Putamen (tissue), 1 donor: ENCODE measurements at places on chromosomes 7 and 10.

DNA sequence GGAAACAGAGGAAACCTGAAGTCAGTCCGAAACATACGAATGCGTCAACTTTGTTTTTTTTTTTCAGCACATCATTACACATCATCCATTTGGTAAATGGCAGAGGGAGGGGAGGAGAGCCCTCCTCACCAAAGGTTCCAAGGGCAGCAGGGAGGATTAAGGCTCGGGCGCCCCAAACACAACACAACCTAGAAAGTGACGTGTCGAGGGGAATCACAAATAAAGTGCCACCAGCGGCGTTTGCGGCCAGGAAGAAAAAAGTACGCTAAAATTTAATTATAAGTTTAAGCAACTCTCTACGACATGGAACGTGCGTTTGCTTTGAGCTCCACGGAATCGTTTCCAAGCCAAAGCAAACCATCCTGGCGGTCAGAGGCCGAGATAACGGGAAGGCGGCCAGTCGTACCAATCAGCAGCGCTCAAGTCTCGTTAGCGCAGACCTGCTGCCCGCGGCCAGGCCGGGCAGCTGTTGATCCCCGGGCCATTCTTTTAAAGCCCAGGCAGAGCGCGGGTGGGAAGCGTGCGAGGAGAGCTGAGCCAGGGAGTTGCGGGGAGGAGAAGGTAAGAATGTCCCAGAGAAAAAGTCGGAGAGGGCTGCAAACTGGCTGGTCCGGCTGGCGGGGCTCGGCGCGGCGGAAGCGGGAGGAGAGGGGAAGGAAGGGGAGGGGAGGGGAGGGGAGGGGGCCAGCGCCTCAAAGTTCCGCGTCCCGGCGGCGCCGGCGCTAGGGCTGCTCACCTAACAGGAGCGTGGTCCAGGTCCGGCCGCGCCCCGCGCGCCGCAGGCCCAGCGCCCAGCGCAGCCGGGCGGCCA is 719 bp downstream of the DPY19L1 start:
- DNase-seq: peak; percentile 39

GRCh38 chr7:88309819-88310218 is 3.1 kb upstream of the STEAP4 start:
- DNase-seq: no peak

DNA sequence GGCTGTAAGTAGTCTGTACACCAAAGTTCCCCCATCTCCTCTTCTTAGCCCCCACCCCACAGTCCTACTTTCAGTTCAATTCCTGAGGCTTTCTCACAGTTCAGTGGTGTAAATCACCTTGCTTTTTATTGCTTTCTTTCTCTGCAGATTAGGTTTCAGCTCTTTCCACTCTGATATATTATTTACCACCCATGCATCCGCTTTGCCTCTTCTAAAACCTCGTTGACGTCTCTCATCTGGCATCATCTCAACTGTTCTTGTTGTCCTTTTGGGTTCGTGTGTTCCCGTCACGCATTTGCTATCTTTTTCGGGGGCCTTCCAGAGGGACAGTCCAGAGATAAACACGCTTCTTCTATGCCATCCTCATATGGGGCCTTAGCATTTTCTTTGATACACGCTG is 597.9 kb upstream of the DPP6 start:
- DNase-seq: no peak

- DNase-seq: no peak
These were observed 122.7 kb downstream of the GPR158 start for GRCh38 chr10:25297466-25297865.

DNA sequence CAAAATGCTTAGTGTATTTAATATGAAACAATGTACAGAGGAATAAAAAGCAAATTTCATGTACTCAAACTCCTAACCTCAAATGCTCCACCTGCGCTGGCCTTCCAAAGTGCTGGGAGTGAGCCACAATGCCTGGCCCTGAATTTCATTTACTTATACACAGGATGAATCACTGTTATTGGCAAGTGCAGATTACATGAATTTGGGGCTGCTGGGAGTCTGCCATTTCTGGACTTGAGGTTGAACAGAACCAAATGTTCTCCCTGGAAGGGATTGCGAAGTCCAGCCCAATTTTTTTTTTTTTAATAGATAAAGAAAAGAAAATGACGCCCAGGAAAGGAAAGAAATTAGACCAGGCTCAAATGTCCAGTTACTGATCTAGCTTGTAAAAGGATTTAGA is 6.8 kb upstream of the CSTF2T start:
- DNase-seq: no peak

DNA sequence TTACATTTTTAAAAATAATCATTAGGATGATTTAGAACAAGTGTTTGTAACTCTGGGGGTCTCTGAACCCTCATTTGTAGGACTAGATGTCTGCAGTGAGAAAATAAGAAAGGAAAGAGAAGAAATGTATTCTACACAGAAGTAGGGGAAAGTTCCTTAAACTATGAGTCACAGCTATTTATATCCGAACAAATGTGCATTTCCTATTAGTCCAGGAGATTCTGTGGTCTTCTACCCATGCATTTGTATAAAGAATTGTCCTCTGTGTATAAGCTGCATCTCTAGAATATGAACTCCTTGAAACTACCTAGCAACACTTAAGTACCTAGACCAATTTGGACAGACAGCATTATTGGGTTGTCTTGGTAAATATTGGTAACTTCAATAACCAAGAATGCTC is 15.9 kb upstream of the CD36 start:
- DNase-seq: no peak

DNA sequence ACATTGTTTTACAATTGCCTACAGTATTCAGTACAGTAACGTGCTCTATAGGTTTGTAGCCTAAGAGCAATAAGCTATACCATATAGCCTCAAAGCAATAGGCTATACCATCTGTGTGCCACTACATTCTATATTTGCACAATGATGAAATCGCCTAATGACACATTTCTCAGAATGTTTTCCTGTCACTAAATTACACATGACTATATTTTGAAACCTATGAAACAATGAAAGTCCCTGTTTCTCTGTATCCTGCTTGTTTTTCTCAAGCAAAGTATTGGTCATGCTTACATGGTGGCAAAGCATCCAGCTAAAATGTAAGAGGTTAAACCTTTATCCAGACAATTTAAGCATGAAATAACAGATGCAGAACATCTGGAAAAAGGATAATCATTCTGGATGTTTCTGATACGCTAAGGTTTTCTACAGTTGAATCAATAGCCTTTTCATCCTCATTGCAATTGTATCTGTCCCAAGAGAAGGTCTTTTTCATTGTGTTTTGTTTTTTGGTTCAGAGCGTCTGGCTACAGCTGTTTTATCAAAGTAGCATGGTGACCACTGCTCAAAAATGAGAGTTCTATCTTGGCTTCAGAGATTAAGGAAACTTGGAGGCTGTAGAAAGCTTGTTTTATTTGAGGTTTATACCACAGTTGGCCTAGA is 81.7 kb downstream of the CSTF2T start:
- no peak for DNase-seq

DNA sequence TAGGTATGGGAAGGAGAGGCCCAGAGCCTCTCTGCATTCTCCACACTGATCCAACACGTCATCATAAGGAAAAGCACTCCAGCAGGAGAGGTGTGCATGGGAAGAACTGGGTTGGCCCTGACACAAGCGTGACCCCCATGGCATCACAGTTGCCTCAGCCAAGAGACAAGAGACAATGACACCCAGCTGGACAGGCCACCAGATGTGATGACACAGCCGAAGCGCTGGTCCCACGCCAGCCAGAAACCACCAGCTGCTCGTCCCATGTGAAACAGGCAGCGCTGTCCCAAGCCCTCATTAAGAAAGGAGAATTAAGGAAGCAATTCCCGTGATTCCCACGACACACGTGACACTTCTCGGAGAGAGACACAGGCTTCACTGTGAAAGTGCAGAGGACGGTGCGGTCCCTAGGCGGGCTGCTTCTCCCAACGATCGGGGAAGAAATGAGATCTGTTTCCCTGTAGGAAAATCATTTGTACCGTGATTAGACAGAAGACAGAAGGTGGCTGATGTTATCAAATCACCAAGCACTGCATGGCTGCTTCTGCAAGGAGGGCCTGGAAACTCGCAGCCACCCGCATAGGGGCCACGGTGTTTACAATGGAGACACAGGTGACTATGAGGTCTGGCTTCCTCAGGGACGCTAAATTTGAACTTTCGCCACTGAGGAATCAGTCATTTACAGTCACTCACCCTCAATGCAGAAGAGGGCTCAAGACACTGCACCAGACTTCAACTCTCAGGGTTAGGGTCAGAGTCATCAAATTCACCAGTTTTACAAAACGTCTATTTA is 74.5 kb downstream of the DIP2C start:
- peak; percentile 93 for DNase-seq

DNA sequence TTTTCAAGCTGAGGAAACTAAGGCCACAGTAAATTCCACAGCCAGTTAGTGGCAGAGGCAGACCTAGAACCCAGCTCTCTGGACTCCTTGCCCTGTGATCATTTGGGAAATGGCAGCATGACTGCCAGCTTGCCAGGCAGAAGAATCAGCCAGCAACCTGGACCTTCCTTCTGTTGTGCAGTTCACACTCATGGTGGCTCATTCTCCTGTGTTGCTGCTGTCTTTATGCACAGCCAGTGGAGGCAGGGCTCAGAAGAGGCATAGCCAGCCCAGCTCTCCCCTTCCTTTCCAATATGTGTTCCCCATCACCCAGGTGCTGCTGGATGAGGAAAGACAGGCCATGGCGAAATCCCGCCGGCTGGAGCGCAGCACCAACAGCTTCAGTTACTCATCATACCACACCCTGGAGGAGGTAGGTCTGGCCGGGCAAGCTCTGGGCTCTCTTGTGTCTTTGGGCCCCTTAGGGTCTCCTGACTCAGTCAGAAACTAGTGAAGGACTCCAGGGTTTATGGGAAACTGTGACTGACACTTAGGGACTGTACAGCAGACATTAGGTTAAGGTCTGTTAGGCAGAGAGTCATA is 14.8 kb downstream of the CPA5 start:
- DNase-seq: no peak

GRCh38 chr10:24899571-24899970 is 52.8 kb downstream of the PRTFDC1 start:
- DNase-seq: no peak

GRCh38 chr10:100724531-100725027 is 20.8 kb upstream of the PAX2 start:
- no peak for DNase-seq

GRCh38 chr7:114957444-114957843 is 35.5 kb downstream of the MDFIC start:
- no peak for DNase-seq

- no peak for DNase-seq
These were observed 34.8 kb downstream of the TFPI2 start for GRCh38 chr7:93855797-93856196.

GRCh38 chr10:133359972-133360610 is 2.3 kb upstream of the FUOM start:
- DNase-seq: no peak

DNA sequence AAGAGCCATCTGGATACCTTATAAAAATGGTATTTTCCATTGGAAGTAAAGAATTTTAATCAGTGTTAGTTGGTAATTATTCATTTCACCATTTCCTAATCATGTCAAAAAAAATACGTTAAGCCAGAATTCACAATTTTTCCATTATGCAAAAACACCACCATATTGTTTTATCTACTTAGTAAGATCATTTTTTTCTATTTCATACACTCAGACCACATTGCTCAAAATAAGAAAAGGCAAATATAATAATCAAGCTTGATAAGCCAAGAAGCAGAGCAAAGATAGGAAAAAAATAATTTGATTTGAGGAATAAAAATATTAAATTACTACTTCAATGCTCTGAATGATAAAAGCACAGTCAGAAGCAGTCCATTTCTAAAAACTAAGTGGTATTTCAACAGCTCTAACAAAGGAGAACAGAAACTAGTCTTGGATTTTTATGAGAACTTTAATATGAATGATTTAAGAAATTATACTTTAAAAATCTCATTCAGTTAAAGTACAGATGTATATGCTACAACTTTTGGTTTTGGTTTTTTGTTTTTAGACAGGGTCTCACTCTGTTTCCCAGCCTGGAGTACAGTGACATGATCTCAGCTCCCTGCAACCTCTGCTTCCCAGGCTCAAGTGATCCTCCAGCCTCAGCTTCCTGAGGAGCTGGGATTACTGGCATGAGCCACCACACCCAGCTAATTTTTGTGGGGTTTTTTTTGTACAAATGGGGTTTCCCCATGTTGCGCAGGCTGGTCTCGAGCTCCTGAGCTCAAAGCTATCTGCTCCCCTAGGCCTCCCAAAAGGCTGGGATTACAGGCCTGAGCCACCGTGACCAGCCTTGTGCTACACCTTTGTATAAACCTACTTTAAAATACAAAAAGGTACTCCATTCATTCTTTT is 46.6 kb downstream of the LRRN3 start:
- no peak for DNase-seq

DNA sequence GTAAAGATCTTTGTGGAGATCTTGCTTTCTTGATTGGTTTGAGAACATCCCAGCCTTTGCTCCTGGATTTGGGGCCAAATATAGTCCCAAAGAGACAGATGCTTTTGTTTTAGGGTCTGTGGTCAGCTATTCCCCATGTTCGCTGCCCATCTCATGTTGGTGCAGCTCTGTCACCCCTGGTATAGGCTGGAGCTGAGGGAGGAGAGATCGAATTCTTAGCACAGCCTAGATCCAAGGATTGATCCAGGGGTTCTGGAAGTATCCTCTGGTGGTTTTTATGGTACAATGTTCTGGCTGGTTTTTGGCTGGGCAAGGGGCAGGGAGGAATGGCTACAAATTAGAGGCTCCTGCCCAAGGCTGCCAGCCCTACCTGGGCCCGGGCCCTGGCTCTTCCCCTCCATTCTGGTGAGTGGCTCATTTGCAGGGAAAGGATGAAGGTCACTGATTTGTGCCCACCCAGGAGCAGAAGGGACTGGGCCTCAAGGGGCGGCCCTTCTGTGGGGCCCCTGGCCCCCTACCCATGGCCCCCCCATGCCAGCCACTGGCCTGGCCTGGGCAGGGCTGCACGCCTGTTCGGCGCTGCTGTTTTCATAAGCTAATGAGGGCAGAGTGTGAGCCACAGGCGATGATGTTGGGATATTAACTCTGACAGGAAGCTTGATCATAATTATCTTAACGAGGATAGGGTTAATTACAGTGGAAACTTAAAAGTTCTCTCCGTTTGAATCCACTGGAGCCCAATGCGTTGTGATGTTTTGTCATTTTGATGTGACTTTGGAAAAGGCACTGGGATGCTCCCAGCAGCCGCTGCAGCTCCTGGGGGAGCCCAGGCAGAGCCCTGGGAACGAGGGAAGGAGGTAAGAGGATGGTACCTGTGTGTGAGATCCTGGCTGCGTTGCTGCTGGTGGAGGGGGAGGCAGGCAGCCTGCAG is 600.6 kb downstream of the LRMDA start:
- DNase-seq: no peak

- DNase-seq: peak; percentile 14
These were observed 139.9 kb downstream of the PPP1R9A start for GRCh38 chr7:95047291-95047690.

- no peak for DNase-seq
These were observed 97.0 kb downstream of the SVIL start for GRCh38 chr10:29537799-29538198.

DNA sequence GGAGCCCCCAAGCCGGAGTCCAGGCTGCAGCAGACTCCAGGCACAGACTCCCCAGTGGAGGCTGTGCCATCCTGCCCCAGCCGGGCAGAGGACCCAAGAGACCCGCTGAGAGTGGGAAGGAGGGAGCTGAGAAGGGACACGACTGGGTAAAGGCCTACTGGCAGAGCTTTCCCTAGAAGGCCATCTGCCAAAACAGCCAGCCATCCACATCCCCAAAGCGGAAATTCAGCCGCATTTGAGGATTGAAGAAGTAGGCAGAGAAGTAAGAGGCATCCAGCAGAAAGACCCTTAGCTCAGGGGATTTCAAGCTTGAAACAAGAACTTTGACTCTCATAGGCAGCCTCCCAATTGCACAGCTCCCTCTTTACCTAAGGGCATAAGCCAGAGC is 857 bp downstream of the CPXM2 start:
- no peak for DNase-seq
